ENCODE measurements at places on chromosomes 2 and 18.

DNA sequence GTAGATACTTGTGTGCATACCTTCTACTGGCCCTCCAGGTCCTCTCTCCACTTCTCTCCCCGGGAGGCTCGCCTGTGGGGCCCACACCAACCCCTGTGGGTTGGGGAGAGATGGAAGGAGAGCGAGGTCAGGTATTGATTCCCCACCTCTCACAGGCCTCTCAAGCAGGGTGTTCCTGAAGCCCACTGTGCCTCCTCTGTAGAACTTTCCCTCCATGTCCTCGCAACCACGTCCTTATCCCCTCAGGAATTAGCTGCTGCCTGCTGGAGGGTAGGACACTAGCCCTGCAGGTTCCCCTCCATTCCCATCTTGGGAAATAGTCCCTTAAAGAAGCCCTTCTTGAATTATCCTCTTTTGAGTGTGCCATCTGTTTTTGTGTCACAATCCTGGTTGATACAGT lies 38.9 kb upstream of the KLF11 start:
- no peak for DNase-seq

DNA sequence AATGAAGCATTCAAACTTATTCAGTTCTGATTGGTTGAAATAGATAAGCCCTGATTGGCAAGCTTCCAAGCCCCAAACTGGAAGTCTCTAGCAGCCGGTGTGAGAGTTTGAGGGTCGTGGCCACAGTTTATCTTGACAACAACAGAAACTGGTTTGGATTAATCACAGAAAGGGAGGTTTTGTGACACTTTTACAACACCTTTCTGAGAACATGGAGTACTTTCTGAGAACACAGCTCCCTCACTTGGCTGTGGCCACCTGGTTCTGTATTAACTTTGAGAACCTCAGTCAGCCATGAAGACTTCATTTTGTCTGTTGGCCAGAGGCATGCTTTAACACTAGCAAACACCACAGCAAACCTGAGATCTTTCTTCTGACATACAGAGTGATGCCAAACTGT lies 280.7 kb upstream of the VWC2L start:
- no peak for DNase-seq

DNA sequence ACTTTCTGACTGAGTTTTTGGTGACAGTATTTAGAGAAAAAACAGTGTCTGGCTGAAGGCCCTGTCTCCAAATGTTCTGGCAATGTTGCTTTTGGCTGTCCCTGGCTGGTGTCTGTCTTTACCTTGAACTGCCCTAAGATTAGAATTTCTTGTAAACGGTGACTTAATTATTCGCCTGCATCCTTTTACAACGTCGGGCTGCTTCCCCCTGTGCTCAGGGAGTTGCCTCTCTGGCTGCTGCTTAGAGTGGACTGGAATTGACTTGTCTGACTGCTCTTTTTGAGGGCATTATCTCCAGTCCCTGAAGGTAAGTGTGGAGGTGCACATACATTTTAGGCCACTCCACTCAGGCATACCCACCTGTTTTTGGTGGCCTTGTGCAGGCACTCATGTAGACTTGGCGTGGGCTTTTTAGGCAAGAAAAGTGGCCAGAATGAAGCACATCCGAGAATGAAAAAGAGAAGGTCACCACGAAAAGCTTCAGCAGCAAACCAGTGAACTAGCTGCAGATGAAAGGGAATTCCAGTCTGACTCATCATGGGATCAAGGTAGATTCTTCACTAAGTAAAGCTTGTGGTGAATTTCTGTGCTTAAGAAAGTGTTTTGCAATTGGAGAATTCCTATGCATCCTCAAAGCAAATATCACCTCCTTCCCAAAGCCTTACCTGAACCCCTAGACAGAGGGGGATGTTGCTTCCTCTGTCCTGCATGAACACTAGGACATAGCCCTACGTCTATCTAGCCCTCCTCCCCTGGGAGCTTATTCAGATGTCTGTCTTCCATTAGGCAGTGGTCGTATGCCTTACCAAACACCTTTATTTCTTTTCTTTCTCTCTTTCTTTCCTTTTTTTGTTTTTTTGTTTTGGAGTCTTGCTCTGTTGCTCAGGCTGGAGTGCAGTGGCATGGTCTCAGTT lies 230.3 kb upstream of the TRIB2 start:
- DNase-seq: no peak

- no peak for DNase-seq
Observed at GRCh38 chr2:226080334-226080733, 680.8 kb downstream of the NYAP2 start.

DNA sequence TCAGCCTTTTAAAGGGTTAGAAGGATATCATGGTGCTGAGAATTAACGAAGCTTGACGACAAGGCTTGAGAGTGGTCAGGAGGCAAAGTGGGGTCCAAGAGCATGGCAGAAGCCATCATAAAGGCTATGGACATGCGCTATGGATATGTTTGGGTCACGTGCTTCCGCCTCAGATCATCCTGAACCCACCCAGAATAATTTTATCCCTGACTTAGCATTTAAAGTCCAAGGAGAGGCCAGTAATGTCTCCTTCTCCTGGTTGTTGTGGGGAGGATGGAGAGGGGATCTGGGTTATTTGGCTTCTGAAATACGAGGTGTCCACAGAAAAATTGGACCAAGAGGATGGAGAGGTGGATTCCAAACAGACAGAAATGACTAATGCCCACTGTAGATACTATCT lies 38.8 kb upstream of the RBMS1 start:
- no peak for DNase-seq

- DNase-seq: no peak
Observed at GRCh38 chr2:12090590-12090989, 344.2 kb downstream of the LPIN1 start.

DNA sequence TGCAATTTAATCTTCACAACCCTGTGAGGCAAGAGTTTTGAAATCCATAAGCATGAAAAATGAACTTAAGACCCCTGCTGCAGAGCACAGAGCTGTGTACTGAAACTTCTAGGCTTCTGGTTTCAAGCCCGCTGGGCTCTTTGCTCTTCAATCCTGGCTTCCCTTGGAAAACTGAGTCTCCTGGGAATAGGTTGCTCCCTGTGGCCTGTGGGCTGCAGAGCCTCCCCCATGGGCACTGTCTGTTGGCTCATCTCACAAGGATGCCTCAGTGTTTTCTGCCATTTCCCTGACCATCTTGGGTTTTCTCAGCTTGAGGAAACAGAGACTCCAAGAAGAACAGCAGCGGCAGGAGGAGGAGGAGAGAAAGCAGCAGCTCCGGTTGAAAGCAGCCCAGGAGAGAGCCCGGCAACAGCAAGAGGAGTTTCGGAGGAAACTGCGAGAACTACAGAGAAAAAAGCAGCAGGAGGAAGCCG lies 44.5 kb downstream of the SUMO1 start:
- DNase-seq: no peak

DNA sequence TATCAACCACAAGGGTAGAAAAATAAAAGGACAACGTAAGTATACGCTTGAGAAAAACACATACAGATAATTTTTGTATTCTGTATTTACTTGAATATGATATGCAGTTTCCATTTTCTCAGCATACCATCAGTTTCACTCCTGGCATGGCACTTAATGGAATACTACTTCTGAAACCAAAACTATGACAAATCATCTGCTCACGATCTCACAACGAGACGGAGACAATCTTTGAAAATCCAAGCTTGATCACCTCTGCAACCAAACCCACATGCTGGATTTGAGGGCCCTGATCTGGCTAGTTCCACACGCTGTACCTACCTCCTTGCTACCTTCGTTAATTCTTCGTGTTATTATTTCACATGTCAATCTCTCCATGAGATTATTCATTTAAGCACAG lies 387.6 kb downstream of the NBAS start:
- DNase-seq: no peak

All from NCI-H2107 (cell line).